ENCODE measurements at places on chromosomes 3 and 15.
A peak's percentile ranks its signal among the peaks of the same experiment; 100 is the strongest.

DNA sequence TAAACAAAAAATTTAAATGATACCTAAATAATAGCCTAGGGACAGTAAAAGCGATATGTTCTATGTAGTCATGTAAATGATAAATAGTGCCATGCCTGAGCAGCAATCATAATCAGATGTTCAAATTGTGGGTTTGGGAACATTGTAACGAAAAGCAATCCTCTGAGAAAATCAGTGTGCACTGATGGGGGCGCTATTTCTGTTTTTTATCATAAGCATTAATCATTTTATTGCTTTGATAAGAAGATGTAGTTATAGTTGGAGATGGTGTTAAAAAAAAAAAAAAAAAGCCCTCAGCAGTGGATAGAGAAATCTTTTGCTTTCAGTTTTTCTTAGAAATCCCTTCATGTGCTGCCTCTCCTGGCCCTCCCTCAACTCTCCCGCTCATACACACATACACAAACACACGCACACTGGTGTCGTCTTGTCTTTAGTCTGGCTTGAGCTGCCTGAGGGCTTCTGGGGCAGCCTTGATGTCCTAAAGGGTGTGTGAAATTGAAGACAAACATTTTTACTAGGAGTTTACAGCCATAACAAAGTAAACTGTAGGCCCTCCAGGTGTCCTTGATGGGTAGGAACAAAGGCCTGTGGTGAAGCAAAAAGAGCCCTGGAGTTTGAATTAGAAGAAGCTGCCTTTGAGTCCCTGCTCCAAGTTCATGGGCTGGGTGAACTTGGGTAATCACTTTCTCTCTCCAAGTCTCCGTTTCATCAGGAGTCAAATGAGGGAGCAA lies 428.1 kb downstream of the SOX2 start:
- DNase-seq: no peak

GRCh38 chr15:91867581-91868026 lies 14.1 kb downstream of the SLCO3A1 start:
- DNase-seq: no peak

DNA sequence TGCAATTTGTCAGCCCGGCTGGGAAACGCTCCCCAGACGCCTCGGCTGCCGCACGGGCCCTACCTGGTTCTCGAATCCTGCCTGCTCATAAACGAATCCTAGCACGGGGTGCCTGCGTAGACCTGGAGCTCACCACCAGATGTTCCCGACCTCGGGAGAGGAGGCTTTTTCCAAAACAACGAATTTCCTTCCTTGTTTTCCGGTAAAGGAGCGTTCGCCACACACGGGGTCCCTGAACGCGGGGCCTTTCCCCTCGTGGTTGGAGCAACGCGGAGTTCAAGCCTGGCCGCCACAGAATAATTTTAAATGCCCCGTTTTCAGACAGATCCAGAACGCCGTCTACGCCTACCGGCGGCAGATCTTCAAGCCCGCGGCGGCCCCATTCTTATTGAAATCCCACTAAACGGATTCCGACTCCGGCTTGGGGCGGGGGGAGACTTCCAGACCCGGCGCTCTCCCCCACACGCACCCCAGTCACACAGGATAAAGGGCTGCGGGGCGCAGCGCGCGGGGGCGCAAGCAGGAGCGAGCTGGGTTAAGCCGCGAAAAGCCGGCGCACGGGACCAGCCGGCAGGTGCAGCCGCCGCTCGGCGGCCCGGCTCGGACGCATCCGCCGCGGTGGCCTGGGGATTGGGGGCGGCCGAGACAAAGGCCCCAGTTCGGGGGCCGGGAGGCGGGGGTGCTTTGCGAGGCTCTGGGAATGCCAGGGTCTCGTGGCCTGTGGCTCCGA lies 895 bp downstream of the GATA2 start:
- peak; percentile 24 for DNase-seq

DNA sequence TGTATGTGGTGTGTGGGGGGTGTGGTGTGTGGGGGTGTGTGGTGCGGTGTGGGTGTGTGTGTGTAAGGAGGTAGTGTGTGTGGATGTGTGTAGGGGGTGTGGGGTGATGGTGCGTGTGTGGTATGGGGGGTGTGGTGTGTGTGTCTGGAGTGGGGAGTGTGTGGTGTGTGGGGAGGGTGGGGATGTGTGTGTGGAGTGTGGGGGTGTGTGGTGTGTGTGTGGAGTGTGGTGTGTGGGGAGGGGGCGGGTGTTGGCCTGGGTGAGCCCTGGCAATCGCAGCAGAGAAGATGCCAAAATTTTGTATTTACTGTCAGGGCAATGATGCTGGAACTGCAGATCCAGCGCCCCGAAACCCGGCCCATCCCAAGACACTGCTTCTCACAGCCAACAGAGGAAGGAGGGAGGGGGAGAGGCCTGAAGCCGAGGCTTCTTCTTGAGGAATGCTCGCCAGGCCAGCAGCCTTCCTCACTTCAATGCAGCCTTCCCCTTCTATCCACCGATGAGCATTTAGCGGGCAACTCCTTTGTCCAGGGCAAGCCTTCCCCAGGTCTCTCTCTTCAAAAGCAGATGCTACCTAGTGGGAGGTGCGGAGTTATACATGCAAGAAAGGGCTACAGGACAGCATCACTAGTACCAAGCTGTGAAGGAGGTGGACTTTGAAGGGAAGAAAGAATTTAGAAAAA lies 11.9 kb upstream of the SRP14 start:
- DNase-seq: no peak

Data from activated CD4-positive, alpha-beta T cell treated with anti-CD3 and anti-CD28 coated beads, Interleukin-2, amount 50 U/mL, for 48 hours (primary cell).